ENCODE measurements at places on chromosomes 6 and 20.

DNA sequence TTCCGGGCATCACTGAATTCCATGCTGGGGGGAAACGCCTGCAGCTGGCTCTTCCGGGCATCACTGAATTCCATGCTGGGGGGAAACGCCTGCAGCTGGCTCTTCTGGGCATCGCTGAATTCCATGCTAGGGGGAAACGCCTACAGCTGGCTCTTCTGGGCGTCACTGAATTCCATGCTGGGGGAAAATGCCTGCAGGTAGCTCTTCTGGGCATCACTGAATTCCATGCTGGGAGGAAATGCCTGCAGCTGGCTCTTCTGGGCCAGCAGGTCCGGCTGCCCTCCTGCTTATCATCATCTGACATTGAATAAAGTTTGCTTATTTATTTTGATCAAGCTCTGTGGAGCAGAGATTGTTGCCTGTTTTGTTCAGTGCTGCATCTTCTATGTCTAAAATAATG lies 355.1 kb downstream of the SMOC2 start:
- no peak for DNase-seq

DNA sequence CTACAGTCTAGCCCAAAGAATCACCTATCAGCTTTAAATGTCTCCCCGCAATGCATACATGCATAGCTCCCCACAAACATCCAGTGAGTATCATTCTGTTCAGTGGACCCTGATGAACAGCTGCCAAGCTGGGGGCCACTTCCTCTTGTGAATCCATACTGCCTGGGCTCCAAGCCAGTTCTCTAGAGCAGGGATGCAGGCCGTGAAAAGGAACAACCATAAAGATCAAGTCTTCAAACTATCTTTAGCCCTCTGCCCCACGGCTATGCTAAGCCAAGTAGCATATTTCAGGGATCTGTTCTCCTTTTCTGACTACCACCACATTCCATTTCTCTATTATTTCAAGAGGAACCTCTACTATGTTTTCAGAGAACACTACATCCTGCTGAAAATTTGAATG lies 191.7 kb upstream of the BTBD3 start:
- no peak for DNase-seq

DNA sequence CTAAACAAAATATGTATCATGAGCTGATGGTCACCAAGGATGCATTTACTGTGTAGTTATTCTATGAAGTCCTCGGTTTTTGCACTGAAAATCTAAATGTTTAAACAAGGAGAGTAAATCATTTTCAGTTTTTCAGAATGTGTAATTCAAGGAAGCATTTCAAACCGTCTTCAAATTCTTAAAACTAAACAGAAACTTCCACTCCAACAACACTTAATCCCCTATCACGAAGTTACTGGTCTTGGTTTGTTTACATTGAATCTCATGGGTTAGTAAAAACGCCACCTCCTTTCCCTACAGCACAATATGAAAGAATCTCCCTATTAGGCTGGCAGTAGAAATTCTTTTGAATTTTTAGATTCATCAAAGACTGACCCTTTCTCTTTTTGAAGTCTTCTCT lies 192.9 kb downstream of the AIG1 start:
- DNase-seq: no peak

DNA sequence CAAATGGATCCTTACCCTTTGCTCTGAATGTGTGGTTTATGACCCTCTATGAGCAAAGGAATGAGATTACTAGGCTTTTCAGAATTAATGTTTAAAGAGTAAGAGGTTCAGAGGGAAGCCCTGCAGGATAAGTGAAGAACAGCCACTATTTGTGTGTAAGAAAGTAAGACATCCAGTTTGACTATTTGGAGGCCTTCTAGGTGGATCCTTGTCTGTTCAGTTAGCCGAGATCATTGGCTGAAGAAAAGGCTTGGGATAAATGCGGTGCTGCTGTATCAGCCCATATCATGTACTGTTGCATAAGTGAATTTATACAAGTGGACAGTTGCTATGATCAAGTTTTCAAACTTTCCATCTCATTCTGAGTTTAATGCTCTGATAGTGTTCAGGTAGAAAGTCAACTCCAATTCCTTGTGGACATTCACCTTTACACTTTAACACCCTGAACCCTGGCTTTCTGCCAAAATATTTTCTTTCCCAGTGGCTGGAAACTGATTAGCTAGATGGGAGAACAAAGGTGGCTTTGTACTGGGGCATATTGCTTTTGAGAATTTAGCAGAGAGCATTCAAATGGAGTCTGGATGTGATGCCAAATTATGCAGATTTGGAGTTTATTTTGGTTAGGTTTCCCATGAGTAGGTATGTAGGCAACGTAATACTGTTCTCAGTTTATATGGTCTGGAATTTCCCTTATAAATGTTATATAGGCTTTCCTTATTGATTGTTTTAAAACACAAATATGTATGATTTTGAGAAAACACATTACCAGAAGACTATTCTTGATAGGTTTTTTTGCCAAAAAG lies 15.0 kb downstream of the PARD6B start:
- no peak for DNase-seq

- no peak for DNase-seq
Measured at GRCh38 chr6:89350281-89350966, 2.1 kb downstream of the UBE2J1 start.

- no peak for DNase-seq
Measured at GRCh38 chr6:2966347-2966746, 5.0 kb downstream of the SERPINB6 start.

DNA sequence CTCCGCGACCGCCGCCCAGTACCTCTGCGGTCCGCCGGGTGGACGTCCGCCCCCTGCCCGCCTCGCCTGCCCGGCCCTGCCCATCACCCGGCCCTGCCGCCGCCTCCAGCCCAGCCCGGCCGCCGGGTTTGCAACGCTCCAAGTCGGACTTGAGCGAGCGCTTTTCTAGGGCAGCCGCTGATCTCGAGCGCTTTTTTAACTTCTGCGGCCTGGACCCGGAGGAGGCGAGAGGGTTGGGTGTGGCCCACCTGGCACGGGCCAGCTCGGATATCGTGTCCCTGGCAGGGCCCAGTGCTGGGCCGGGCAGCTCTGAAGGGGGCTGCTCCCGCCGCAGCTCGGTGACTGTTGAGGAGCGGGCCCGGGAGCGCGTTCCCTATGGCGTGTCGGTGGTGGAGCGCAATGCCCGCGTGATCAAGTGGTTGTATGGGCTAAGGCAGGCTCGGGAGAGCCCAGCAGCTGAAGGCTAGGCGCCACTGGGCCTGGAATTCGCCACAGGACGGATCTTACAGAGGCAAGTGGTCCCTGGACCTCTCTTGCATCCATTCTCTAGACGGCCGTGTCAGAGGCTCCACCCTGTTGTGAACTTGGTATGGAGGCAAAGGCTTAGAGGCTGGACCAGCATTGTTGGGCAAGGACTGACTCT lies 11.8 kb downstream of the FAM110A start:
- DNase-seq: peak; percentile 37

- no peak for DNase-seq
Measured at GRCh38 chr20:62758226-62758912, 37.9 kb upstream of the MRGBP start.

GRCh38 chr20:23513164-23513563 lies 22.2 kb downstream of the CST8 start:
- no peak for DNase-seq

DNA sequence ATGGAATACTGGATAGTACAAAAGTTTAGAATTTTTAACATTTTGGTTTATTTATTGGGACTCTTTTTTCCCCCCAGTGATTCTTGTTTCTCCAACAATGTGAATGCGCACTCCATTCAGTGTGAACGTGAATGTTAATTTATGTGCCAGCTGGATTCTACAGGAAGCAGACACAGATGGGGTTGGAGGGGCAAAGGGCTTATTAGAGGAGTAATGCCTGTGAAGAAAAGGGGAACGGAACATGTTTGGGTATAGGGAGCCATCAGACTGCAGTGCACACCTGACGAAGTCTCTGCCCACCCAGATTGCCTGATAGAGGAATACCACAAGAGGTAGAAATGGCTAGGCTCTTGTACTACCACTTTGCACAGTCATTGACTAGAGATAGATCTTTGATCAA lies 48.2 kb downstream of the PTPRA start:
- DNase-seq: no peak

- no peak for DNase-seq
Measured at GRCh38 chr6:84771125-84771755, 6.8 kb upstream of the TBX18 start.

GRCh38 chr20:32849577-32849976 lies 9.1 kb upstream of the EFCAB8 start:
- DNase-seq: no peak

- DNase-seq: no peak
Measured at GRCh38 chr6:21222656-21223055, 370.9 kb upstream of the SOX4 start.

GRCh38 chr20:47262365-47263013 lies 94.0 kb downstream of the ZMYND8 start:
- DNase-seq: no peak

GRCh38 chr20:61082720-61083119 lies 169.3 kb upstream of the CDH4 start:
- DNase-seq: no peak

DNA sequence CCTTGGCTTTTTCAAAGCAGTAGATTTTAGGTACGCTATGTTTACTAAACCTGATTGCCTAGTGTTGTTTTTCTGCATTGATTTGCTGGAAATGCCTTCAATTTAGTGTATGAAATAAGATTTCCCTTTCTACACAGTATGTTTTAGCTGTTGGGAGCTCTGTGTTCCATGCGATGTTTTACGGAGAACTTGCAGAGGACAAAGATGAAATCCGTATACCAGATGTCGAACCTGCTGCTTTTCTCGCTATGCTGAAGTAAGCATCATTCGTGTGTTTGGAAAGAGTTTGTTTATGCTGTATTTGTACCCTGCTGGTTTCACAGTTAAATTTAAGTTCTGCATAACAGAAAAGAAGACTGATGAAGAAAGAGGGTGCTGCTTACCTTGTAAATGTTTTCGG lies 1.9 kb downstream of the BTBD3 start:
- no peak for DNase-seq

- DNase-seq: no peak
Measured at GRCh38 chr6:38306931-38307330, 332.8 kb downstream of the BTBD9 start.

DNA sequence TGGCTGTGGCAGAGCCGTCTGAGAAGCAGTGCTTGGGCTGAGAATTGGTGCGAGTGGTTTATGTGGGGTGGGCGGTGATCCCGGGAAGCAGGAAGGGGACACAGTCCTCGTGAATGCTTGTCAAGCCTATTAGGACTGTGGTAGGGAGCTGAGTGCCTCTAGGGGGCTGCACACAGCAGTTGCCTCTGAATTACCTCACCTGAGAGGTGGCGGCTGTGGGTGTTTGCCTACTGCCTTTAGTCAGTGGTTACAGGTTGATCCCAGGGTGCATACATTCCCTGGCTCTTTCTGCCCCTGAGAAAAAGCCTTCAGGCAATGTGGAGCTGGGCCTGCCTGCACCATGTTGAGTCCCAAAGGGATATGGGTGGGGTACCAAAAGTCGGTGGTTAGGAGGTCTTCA lies 5.2 kb downstream of the AP5S1 start:
- DNase-seq: no peak

GRCh38 chr6:118804091-118804490 lies 89.9 kb upstream of the ASF1A start:
- DNase-seq: no peak

GRCh38 chr6:75223428-75223827 lies 17.6 kb upstream of the COL12A1 start:
- no peak for DNase-seq

DNA sequence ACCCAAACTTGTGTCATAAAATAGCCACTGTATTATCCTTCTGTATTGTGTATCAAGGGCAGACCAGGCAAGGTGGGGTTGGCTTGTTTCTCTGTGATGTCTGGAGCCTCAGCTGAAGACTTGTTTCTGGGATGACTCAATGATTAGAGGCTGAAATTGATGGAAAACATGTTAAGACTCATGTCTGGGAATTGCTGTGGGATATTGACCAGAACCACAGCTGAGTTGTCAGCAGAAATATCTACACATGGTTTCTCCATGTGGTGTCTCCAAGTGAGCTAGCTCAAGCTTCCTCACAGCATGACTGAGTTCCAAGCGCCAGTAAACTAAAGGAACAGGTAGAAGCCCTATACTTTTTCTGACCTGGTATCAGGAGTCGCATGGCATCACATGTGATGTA lies 128.5 kb upstream of the SYNDIG1 start:
- no peak for DNase-seq

- no peak for DNase-seq
Measured at GRCh38 chr6:119443993-119444641, 94.6 kb upstream of the MAN1A1 start.

- peak; percentile 74 for DNase-seq
Measured at GRCh38 chr6:33343953-33344611, 26.5 kb upstream of the ZBTB22 start.

DNA sequence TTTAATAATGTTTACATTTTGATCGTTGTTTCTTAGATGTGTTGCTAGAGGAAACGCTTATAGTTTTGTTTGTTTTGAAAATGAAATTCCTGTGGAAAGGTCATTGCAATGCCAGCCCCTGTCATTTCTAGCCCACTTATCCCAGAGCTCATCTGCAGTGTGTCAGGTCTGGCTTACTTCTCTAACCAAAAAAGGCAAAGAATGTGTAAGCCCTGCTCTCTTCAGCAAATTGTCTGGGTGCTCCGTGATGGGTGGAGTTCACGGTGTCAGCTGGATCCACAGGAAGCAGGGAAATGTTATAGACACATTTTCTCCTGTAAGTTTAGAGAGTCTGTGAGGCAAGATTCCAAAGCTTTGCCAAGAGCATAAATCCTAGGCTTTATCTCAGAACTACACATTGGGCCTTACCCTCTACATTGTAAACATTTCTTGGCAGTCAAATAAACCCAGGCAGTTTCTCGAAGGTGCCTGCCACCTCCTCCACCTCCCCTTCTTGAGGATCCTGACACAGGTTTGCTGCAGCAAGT lies 50.9 kb downstream of the RPRD1B start:
- no peak for DNase-seq

- DNase-seq: no peak
Measured at GRCh38 chr6:89385846-89386245, 26.2 kb downstream of the RRAGD start.
